Thoracic aorta (tissue), 2 donors: ENCODE measurements at places on chromosomes 3 and 15. TPM values are rescaled to one million over a fixed set of nuclear protein-coding genes. Genes with fewer than 3 reads are reported as not detected.

The NECTIN3 gene
- total RNA-seq = 37.1 TPM

The GOLGA8G gene
- not detected for total RNA-seq

The CDAN1 gene
- total RNA-seq = 16.2 TPM

The ELL3 gene
- 7.2 TPM for total RNA-seq

The GRAMD1C gene
- 1.5 TPM for total RNA-seq

The ARID3B gene
- 8.9 TPM for total RNA-seq

The PRR20G gene
- total RNA-seq = not detected

DNA sequence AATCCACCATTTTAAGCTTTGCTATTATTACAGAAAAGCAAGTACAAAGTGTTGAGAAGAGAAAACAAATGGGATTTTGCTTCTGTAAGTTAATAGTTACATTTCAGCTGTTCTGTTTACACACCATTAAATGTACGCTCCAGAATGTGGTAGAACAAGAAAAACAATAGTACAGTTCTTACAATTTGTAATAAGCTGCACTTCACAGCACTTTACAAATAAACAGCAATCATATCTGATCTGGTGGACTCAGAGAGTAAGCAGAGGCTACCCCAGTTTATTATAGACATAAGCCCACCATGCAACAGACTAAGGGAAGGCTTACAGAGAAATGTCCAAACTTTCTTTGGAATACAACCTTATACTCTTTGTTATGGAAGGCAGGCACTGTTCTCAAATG is 126.4 kb downstream of the OXSM start:
- no peak overlapping the region for H3K4me3 ChIP-seq
- H3K36me3 ChIP-seq = no peaks in the 10 kb centered on the region
- no peak for DNase-seq
- no peaks in the 10 kb centered on the region for H3K4me1 ChIP-seq
- no peak overlapping the region for H3K27ac ChIP-seq

DNA sequence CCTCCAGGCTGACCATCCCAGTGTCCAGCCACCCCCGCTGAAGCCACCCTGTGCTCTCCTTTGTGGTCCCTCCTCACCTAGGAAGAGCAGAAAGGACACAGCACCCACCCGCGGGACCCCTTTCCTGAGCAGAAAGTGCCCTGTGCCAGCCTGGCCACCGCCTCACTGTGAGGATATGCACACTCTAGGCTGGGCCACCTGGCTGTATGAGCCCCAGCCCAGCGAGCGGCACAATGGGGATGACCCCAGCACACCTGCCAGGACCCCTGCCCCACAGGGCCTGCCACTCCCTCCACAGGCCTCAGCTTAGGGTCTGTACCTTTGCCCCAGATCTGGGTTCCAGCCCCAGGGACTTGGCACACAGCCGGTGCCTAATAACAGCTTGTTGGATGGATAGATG is 47.9 kb upstream of the FURIN start:
- no peaks in the 10 kb centered on the region for H3K36me3 ChIP-seq
- no peaks in the 10 kb centered on the region for H3K4me1 ChIP-seq

GRCh38 chr15:95903352-95903751 is 427.1 kb upstream of the NR2F2 start:
- no peaks in the 10 kb centered on the region for H3K4me1 ChIP-seq
- H3K27ac ChIP-seq = no peak overlapping the region
- no peaks in the 10 kb centered on the region for H3K27me3 ChIP-seq
- no peak overlapping the region for H3K4me3 ChIP-seq
- H3K36me3 ChIP-seq = no peaks in the 10 kb centered on the region

GRCh38 chr3:122636697-122637096 is 43.9 kb upstream of the PARP14 start:
- no peak overlapping the region for H3K27ac ChIP-seq
- DNase-seq = no peak
- no peaks in the 10 kb centered on the region for H3K36me3 ChIP-seq
- H3K27me3 ChIP-seq = no peaks in the 10 kb centered on the region
- no peak overlapping the region for H3K4me3 ChIP-seq

DNA sequence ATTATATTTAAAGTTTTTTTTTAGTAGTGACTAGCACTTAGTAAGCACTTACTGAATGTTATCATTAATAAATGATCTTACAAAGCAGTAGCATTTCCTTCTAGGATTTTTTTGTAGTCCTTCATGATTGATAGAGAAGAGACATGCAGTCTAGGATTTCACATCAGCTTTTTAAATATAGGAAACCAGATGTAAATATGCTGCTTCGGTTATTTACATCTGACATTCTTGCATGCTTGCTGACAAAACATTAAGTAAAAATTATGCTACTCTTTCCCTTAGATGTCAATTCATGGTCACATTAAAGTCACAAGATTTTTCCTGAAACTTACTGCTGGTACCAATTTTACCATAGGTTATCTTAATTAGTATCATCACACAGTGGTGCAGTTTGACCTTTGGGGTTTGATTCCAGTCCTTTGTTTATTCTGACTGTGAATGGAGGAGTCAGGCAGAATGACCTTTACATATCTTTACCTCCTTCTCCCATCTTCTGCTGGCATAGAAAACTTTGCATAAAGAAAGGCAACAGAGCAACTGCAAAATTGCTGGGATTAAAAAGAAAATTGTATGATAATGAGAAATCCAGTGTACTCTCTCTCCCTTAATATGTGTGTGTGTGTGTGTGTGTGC is 286.5 kb downstream of the LPP start:
- H3K27me3 ChIP-seq = no peaks in the 10 kb centered on the region
- no peak overlapping the region for H3K27ac ChIP-seq
- peaks cover 3% of the 10 kb centered on the region for H3K36me3 ChIP-seq
- DNase-seq = no peak
- peaks cover 43% of the 10 kb centered on the region for H3K4me1 ChIP-seq

DNA sequence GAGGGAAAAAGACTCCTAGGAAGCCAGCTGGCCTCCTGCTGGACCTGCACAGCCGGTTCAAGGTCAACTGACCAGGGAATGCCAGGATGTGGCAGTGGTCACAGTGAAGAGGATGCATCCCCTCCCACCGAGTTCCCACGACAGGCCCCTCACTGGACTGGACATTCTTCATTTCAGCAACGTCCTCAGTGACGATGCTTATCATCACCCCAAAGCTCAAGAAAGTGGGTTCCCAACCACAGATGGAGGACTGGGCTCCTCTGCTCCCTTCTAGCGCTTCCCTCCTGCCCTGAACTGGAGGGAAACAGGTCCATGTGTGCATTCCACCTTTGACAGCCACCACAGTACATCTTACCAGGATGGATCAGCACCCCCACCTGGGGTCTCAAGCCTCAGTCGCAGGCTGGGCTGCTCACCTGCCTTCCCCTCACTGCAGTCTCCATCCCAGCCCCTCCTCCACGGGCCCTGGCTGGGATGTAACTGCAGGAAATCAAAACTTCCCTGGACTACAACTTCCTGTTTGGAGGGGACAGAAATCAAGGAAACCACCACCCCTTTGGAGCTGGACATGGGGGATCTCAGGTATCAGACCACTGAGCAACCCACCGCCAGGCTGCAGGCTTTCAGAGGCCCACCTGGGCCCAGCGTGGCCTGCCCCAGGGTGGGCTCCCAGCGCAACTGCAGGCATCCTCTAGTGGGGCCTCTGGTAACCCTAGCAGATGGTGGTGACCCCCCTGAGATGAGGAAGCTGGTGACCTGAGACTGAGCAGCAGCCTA is 7.3 kb downstream of the CALML4 start:
- no peak overlapping the region for H3K4me3 ChIP-seq
- DNase-seq = no peak
- H3K36me3 ChIP-seq = peaks cover 6% of the 10 kb centered on the region
- H3K27me3 ChIP-seq = no peaks in the 10 kb centered on the region

- H3K27ac ChIP-seq = peak overlapping the region; percentile 80
- H3K4me3 ChIP-seq = no peak overlapping the region
- H3K27me3 ChIP-seq = no peaks in the 10 kb centered on the region
Observed at GRCh38 chr3:100099621-100100020, 14.7 kb downstream of the FILIP1L start.

DNA sequence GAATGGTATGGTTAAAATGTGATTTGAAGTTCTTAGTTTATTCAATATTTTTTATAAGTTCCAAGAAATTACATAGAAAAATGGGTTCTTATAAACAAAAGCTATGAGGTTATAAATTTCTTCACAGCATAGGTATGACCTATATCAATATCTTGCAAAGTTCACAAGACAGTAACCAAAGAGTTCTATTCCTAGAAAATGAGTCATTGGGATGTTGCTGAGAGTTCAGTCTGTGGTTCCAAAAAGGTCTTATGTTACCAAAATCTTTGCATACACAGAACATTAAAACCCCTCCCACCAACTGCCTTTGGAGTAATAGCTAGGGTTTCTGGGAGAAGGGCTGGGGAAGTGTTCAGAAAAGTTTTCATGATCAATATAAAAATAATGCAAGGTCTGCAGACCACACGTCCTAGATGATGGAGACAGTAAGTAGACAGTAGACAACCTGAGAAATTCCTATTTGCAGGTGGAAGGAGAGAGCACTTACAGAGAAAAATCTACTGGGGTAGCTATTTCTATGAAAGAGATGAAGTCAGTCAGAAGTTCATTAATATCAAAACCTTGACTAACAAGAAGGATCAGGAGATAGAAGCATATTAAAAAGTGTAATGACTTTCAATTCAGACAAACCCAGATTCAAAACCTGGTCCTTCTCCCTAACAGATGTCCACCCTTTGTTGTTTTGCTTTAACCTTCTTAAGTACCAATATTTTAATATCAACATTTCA is 279.3 kb downstream of the KCNH8 start:
- H3K4me1 ChIP-seq = peaks cover 11% of the 10 kb centered on the region
- H3K36me3 ChIP-seq = no peaks in the 10 kb centered on the region
- DNase-seq = no peak
- H3K27ac ChIP-seq = no peak overlapping the region
- no peaks in the 10 kb centered on the region for H3K27me3 ChIP-seq

GRCh38 chr3:13023235-13023970 is 49.8 kb downstream of the IQSEC1 start:
- H3K36me3 ChIP-seq = no peaks in the 10 kb centered on the region
- peaks cover 32% of the 10 kb centered on the region for H3K4me1 ChIP-seq
- H3K27me3 ChIP-seq = no peaks in the 10 kb centered on the region
- DNase-seq = no peak
- no peak overlapping the region for H3K4me3 ChIP-seq

DNA sequence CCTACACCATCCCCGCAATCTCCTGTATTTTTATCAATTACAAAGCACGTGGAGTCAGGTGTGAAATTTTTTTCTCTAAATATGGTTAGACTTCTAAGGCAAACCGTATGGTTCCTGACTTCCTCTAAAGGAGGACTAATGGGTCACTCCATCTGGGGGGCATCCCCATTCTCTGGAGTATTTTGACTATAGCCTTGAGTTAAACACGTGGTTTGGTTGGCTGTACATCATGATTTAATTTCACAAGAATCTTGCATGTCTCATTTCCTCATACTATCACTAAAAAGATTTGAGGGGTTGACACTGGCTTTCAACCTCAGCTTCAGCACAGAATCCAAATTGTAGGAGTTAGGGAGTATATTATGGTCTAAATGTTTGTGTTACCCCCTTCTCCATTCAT is 25.3 kb upstream of the ZNF770 start:
- no peaks in the 10 kb centered on the region for H3K27me3 ChIP-seq
- DNase-seq = no peak
- no peaks in the 10 kb centered on the region for H3K4me1 ChIP-seq
- H3K36me3 ChIP-seq = no peaks in the 10 kb centered on the region
- H3K4me3 ChIP-seq = no peak overlapping the region
